ENCODE measurements at places on chromosomes 16 and 17.

DNA sequence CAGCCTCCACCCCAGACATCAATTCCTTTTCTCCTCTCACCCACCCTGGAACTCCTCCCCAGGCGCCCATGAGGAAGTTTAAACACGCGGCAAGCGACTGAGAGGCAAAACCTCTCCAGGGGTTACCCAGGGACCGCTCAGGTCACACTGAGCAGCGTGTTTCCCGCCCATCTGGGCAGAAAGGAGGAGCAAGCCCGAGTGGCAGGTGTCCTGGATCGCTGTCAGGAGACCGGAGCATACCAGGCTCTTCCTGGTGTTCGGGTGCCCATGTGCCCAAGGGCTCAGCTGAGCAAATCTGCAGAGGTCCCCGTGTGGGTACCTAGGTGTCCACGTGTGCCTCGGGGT lies 491 bp downstream of the SLC25A19 start:
- no peak for DNase-seq

DNA sequence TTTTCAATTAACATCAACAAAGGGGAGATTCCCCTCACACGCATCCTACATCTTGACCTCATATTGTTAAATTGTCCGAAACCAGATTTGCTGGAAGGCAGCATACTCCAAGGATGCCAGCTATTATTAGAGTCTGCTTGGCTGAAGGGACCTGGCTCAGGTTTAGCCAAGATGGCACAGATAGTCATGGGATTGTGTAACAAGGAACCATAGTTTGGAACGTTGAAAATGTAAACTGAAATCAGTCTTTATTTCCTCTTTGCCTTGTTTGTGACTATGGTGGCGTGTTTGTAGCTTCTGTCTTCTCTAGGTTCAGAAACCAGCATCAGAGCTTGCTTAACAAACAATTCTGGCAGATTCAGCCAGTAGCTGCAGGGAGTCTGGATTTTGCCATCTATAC lies 5.9 kb downstream of the ARSG start:
- peak; percentile 44 for DNase-seq

DNA sequence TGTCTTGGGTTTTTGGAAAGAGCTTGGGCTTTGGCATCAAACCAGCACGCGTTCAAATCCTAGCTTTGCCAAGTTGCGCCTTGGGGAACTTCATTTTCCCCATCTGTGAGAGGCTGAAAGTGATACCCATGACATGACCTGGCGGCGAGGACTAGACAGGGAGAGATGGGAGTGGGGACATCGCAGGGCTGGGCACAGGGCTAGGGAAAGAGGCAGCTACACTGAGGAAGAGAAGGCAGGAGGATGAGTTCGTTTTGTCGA lies 202.9 kb downstream of the IRF8 start:
- no peak for DNase-seq

DNA sequence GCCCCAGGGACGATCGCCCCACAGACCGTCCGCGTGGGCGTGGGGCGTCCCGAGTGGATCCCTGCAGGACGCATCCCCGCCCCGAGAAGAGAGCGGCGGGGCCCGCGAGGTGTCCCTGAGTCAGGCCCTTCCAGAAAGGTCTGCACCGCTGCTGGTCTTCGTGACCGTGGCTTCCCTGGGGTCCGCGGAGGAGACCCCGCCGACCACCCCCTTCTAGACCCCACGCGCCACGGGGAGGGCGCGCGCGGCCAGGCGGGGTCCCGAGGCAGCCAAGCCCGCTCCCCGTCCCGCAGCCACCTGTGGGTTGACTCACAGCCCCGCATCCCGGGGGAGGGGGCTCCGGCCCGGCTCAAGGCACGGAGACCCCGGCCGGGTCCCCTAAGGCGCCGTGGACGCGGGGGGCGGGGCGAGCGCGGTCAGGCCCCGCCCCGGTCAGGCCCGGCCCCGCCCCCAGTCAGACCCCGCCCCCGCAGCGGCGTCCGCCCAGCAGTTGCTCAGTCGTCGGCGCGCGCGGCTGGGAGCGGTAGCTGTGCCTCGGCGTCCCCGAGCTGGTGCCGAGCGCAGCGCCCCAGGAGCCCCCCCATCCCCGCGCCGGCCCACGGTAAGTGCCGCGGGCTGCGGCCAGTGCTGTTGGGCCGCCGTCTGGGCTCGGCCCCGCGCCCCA lies at the start of gene BAIAP3:
BAIAP3 (plus strand) TSS at position 497 of the 664 bp plus-strand sequence. CDS start 4,905 bp downstream, outside the sequence.
- DNase-seq = peak; percentile 60

GRCh38 chr16:49661465-49662187 lies 194.3 kb downstream of the ZNF423 start:
- DNase-seq = no peak

DNA sequence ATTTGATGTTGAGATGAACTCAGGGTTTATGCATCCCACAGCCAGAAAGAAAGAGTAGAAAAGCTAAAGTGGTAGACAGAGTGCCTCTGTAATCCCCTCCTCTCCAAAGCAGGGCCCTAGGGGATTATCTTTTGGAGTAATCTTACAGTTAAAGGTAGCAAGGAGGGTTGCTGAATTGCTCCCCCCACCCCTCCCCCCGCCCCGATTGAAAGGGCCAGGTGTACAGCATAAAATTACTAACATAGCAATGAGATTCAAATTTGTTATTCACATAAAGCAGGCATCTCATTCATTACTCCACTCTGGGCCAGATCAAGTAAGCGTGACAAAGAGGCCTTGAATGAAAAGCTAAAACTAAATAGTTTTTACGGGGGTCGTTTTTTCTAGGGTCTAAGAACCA lies 72.7 kb downstream of the STH start:
- no peak for DNase-seq

GRCh38 chr16:27813591-27813990 lies 249.9 kb downstream of the GSG1L start:
- no peak for DNase-seq

DNA sequence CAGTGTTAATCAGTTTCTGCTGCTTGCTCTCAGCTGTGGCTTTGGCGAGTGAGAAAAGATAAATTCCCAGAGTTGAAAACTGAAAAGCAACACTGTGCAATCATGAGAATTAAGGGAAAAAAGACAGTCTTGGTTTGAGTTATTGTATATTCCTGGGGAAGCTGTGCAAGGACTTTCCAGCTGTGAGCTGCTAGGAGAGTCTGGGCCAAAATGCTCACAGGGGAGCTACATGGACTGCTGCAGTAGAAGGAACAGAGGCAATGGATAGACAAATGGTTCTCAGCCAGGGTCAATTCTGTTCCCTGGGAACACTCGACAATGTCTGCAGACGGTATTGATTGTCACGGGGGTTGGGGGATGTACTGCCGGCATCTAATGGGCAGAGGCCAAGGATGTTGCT lies 102.0 kb upstream of the ADAMTS18 start:
- no peak for DNase-seq

- peak; percentile 7 for DNase-seq
Observed at GRCh38 chr17:82077617-82078358, 12.2 kb upstream of the DUS1L start.

GRCh38 chr17:59400858-59401257 lies 69.4 kb downstream of the YPEL2 start:
- no peak for DNase-seq

DNA sequence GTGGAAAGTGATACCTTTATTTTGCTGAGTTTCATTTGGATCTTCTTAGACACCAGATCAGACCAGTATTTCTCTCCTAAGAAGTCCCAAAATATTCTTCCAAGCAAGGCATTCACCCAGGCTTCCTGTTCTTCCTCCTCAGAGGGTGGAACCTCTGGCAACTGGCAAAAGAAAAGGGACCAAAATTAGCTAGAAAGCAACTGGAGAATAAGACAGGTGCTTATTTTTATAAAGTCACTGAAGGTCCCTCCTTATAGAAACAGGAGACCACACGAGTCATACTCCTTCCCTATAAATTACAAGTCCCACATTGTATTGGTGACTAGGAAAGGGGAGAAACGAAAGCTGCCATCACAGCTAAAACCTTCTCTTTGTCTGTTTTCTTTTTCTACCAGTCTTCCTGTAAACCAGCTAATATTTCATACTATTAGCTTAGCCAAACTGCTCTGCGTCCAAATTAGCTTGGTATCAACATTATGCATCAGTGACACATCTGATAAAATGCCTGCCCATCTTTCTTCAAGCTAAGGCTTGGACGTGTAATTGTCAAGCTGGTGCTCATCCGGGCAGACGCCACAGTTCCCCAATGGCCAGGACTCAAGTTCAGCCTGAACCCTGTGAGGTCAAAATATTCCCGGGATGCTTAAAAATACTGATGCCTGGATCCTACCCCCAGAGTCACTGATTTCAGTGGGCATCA lies 47.5 kb upstream of the ERN1 start:
- DNase-seq = no peak

- DNase-seq = no peak
Observed at GRCh38 chr17:81091154-81091553, 56.2 kb downstream of the BAIAP2 start.

- DNase-seq = no peak
Observed at GRCh38 chr17:55962951-55963401, 190.3 kb upstream of the ANKFN1 start.

- DNase-seq = no peak
Observed at GRCh38 chr16:78072275-78072674, 27.2 kb upstream of the WWOX start.

DNA sequence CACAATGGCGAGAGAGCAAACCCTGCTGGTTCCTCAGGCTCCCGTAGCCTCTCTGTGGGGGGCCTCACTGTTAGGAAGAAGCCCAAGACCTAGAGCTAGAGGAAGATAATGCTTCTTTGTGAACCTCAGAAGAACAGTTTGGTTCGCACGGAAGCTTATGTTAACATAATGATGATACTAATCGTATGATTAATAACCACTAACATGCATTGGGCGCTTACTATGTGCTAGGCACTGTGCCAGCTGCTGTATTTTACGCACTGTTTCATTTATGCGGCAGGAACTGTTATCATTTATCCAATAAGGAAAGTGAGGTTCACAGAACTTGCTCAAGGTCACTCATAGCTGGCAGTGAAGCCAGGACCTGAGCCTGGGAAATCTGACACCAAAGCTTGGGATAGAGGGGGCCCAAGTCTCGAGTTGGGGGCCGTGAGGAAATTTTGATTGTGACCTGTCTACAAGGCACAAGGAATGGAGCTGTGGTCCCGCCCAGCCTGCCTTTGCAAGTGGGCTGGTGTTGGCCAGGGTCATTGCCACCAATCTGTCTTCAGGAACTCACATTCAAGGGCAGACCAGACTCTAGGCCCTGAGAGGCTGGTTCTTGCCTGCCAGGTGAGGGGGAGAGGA lies 6.8 kb downstream of the PRCD start:
- DNase-seq = no peak

- DNase-seq = no peak
Observed at GRCh38 chr16:54240271-54241129, 46.1 kb downstream of the IRX3 start.

DNA sequence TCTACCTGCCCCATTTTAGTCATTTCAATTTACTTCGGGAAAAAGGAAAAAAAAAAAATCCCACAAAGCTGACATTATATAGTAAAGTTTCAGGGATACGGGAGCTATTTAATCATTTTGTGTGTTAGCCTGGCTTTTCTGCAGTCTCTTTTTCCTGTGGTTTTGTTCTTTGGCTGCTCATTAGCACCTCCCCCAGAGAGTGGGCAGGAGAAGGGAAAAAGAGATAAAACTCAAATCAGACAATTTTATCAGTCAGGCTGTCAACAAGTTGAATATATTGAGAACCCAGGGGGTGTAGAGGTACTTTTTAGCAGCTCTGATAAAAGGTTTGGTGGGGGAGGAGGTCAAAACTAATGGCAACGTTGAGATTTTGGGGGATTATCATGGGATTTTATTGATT lies 559.0 kb upstream of the PSMD7 start:
- no peak for DNase-seq

GRCh38 chr16:54284319-54284930 lies 2.2 kb downstream of the IRX3 start:
- no peak for DNase-seq

DNA sequence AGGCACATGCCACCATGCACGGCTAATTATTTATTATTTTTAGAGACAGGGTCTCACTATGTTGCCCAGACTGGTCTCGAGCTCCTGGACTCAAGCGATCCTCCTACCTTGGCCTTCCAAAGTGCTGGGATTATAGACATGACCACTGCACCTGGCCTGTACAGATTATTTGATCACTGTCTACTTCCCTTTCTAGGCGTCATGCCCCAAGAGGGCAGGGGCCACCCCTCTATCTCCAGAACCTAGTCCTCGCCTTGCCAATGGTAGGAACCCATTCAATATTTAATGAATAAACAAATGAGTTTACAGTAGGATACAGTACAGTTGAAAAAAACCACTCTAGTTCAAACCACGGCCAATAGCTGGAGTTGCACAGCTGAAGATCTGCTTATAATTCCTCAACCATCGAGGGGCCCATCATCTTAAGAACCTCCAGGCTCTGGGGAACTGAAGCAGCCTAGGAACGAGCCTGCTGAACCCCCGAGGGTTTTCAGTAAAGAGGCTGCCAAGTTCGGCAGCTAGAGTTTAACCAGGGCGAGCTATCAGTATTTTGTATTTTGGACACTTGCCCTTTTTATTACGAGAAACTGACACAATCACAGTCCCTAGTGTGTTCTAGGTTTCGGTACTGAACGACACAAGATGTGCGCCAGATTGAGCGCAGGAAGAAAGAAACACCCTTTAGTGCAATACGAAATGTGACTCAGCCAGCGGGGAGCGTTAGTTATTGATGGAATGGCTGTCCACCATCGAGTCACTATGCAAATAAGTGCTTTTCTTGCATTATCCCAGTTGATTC lies 14.6 kb downstream of the ADCY9 start:
- DNase-seq = no peak

- DNase-seq = no peak
Observed at GRCh38 chr16:83271123-83271522, 536.7 kb upstream of the HSBP1 start.

DNA sequence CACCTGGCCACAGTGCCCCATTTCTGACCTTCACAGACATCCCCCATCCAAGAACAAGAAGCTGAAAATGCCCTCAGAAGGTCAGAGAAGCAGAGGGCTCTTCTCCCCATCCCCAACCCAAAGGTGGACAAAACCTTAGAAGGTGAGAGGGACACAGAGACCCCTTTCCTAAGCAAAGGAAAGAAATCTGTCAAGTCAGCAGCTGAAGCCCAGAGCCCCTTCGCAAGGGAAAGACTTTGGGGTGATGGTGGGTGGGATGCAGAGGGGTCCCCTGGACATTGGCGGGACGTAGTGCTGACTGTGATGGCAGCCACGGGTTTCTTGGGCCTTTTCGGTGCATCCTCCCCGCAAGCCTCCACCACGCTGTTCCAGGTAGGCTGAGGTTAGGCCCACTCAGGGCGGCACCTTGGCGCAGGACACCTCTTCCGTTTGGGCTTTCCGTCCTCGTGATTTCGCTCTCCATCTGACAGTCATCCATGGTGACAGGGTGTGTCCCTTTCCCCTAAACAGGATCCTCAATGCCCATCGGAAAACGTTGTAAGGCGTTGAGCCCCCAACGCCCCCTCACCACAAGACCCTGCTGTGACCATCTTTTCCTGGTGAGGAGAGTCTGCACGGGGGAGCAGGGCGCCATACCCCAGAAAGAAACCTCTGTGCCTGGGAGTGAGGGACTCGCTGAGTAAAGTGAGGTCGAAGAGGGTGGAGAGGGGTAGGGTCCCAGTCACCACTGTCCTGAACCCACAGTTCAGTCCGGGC lies 10.7 kb upstream of the GSDMA start:
- no peak for DNase-seq

GRCh38 chr16:60302676-60303075 lies 1568.6 kb upstream of the GOT2 start:
- no peak for DNase-seq

- no peak for DNase-seq
Observed at GRCh38 chr17:44204441-44204882, 4.8 kb upstream of the ATXN7L3 start.

GRCh38 chr16:67672739-67673662 lies 6.4 kb downstream of the C16orf86 start:
- peak; percentile 43 for DNase-seq

- no peak for DNase-seq
Observed at GRCh38 chr16:89845417-89845816, 17.1 kb downstream of the SPIRE2 start.

GRCh38 chr17:60959011-60959410 lies 281.4 kb downstream of the BCAS3 start:
- no peak for DNase-seq

Data from CD4-positive, alpha-beta T cell (primary cell).